CD4-positive, alpha-beta T cell treated with Interleukin-4 for 1 hour (primary cell): ENCODE measurements at places on chromosomes 1 and 21.
A peak's percentile ranks its signal among the peaks of the same experiment; 100 is the strongest.

DNA sequence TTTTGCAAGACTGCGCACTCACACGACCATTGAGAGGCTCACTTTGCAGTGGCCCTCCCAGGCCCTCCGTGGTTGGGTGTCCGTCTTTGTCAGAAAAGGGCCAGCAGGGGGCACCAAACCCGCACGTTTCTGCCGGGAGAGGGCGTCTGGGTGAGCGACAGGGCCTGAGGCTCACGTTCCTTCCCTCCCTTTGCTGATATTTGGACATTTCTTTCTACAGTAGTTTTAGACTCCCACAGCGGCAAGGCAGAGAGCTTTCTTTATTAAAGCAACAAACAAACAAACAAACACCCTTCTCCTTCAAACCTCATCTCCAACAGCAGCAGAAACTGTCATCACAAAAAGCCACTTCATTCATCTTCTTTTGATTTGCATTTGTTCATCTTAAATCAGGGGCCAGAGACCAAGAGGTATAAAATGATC, 79.2 kb upstream of the WDR26 start:
- peak; percentile 80 for DNase-seq

GRCh38 chr1:231155808-231156207, 6.0 kb upstream of the TRIM67 start:
- no peak for DNase-seq

DNA sequence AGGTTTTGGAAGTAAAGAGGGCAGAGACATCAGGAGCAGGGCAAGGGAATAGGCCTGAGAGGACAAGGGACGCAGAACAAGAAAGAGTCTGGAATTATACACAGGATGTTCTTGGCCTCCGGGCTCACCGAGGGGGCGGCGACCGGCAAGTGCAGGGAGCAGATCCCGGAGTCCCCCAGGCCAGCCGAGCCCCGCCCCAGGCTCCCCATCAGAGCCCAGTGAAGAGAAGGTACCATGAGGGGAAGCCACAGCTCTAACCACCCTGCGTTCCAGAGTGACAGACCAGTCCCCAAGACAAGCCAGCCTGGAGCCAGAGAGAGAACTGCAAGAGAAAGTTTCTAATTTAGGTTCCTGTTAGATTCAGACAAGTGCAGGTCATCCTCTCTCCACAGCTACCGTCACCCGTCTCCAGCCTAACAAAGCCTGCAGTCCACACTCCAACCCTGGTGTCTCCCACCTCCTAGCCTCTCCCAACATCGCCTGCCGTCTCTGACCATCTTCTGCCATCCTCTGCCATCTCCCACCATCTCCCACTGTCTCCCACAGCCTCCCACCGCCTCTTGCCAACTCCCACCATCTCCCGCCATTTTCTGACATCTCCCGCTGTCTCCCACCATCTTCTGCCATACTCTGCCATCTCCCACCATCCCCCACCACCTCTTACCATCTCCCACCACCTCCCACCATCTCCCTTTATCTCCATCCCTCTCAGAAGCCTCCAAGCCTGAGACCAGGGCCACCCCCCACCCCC, 42.5 kb downstream of the CAPN2 start:
- no peak for DNase-seq

DNA sequence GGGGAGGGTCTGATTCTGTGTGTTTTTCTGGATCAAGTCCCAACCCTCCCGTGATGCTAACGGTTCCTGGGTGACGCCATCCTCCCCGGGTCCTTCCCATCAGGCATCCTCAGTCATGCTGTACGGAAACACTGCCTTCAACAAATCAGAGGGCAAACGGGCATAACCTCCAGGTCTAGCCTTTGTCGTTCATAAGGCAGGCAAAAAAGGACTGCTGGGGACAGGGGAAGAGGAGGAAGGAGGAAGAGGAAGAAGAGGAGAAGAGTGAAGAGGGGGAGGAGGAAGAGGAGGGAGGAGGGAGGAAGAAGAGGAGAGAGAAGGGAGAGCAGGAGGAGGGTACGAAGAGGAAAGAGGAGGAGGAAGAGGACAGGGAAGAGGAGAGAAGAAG, 84.4 kb downstream of the ITPKB start:
- no peak for DNase-seq

DNA sequence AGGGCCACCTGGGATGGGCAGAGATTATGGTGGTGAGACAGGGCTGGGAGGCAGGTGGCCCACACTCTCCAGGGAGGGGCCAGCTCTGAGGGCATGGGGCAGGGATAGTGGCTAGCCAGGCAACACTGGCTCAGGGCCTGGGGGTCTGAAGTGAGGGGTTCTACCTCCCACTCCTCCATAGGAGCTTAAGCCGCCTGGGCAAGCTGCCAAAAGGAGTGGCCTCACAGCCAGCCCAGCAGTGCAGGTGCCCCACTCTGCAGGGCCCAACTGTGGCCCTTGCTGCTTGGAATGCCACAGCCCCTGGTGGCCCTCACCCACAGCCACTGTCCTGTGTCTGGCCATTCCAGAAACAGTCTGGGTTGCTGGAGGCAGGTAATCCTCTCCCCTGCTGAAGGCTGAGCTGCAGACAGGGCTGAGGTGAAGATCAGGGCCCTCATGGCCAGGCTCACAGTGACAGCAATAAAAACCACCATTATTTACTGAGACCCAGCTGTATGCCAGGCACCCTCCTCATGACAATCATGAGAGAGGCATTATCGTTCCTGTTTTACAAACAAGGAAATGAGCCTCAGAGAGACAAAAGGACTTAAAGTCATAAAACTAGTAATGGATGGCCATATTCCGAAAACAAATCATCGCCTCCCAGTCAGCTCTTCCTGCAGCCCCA, 31.0 kb downstream of the KIF21B start:
- no peak for DNase-seq

DNA sequence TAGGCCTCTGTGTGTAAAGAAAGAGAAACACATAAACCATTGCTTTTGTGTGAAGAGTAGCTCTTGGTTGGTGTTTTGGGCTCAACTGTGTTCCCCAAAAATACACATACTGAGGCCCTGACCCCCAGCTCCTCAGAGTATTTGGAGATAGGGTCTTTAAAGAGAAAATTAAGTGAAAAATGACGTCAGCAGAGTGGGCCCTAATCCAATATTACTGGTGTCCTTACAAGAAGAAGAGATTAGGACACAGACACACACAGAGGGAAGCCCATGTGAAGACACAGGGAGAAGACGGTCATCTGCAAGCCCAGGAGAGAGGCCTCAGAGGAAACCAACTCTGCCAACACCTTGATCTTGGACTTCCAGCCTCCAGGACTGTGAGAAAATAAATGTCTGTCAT, 76.9 kb upstream of the PGBD5 start:
- no peak for DNase-seq

DNA sequence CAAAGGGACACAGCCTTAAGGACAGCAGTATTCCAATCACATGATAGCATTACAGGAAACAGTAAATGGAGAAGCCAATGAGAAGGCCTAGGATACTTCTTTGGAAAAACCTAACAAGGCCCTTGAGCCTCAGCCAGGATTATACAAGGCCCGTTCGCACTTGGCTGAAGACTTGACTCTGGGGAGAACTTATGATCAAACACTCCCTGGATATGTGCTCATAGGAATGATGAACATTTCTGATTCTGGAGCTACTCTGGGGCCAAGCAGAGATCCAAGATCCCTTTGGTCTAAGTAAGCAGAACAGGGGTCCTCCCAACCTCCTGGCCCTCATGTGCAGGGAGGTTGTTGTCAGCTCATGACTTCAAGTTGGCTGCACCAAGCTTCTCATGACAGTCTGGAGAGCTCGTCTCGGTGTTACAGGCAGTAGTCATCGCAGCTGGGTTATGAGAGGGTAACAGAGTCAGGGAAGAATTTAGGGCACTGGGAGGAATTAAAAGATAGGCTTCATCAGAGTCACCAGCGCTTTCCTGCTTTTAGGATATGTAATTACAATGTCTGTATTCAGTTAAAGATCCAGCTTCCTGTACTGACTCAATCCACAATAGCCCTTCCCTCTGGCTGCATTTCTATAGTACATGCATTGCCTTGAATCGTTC, 92.5 kb upstream of the IRF2BP2 start:
- DNase-seq: no peak

- DNase-seq: no peak
These were observed 18.9 kb downstream of the GRIK1 start for GRCh38 chr21:29920938-29921337.

- no peak for DNase-seq
These were observed 66.5 kb upstream of the GADD45A start for GRCh38 chr1:67618285-67619018.

DNA sequence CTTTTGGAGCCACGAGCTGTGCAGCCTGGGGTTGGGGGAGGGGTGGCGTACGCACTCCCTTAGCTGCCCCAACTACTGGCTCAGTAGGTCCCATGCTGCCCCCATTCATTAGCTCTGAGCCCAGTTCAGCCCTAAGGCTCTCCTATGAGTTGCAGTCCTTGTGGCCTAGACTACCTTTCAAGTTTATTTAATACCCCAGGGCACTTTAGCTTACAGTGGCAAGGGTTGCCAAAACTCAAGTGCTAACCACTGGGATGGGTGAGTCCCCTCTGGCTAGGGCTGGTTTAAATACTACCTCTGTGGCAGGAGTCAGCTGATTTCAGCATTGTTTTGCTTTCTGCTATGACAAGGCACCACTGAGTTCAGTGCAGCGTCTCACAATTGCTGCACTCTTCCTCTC, 118.2 kb downstream of the ODF2L start:
- DNase-seq: no peak

DNA sequence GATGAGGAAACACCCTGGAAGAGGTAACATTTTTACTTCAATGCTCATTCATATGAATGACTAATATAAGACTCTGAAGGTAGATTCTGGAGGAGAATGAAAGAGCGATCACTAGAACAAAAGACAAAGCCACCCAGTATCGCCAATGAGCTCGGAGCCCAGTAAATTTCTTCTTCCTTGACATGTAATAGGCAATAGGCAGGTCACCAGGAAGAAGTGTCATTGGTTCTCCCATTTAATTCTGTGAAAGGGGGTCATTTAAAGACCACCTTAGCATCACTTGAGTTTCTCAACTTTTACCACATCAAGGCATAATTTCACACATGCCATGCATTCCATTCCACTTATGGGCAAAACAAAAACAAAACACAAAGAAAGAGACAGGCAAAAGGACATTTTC, 7.9 kb downstream of the TNFSF18 start:
- no peak for DNase-seq

GRCh38 chr1:211519602-211520001, 27.6 kb upstream of the RD3 start:
- no peak for DNase-seq
